Stomach (tissue), 19 donors: ENCODE measurements at places on chromosomes 5 and 9. TPM values are rescaled to one million over a fixed set of nuclear protein-coding genes. Genes with fewer than 3 reads are reported as not detected.

Gene PCDHB16
- total RNA-seq = 1.7 TPM

Gene FABP6
- not detected for total RNA-seq

Gene BAAT
- total RNA-seq = not detected

Gene ZNF879
- 8.7 TPM for total RNA-seq

Gene CTNNAL1
- 56.2 TPM for total RNA-seq

Gene PCDHGA5
- 2.3 TPM for total RNA-seq

Gene NTNG2
- total RNA-seq = not detected

Gene CCDC180
- total RNA-seq = 4.1 TPM

Gene MYORG
- total RNA-seq = 31.3 TPM

Gene C5orf52
- not detected for total RNA-seq

Gene DOLK
- total RNA-seq = 0.58 TPM

Gene BNIP1
- total RNA-seq = 17.3 TPM

- no peaks in the 10 kb centered on the region for H3K27me3 ChIP-seq
- DNase-seq = peak; percentile 82
- H3K36me3 ChIP-seq = no peaks in the 10 kb centered on the region
- H3K27ac ChIP-seq = peak overlapping the region; percentile 98
- peak overlapping the region; percentile 89 for H3K4me3 ChIP-seq
These were observed 647 bp downstream of the SMARCA2 start for GRCh38 chr9:2015581-2016407.

DNA sequence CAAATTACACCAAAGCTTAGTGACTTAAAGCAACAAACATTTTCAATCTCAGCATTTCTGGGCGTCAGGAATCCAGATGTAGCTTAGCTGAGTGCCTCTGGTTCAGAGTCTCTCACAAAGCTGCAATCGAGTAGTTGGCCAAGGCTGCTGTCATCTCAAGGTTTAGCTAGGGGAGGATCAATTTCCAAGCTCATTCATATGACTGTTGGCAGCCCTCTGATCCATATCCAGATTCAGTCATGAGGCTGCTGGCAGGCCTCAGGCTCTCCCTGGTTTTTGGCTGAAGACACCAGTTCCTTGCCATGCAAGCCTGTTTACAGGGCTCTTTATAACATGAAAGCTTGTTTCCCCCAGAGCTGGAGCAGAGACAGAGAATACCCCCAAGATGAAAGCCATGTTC is 419.5 kb upstream of the TLE4 start:
- no peak overlapping the region for H3K27ac ChIP-seq
- no peaks in the 10 kb centered on the region for H3K4me1 ChIP-seq
- H3K4me3 ChIP-seq = no peak overlapping the region

DNA sequence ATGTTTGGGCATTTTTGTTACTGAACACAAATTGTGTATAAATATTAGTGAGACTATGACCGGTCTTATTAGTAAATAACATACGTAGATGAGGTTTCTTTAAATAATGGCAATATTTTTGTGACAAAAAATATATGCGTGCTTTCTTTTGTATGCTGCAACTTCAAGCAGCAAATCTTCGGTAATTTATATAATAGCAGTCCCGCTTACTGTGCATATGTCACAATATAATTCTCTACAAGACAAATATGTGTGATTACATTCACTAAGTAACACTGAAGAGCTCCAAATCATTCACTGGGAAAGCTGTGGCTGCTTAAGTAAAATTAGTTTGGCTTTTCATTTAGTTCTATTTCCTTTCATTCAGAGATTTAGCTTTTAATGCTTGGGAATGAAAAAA is 376.0 kb downstream of the CYLC2 start:
- no peak overlapping the region for H3K27ac ChIP-seq
- DNase-seq = no peak
- H3K27me3 ChIP-seq = no peaks in the 10 kb centered on the region
- no peaks in the 10 kb centered on the region for H3K4me1 ChIP-seq
- H3K4me3 ChIP-seq = no peak overlapping the region

- H3K27ac ChIP-seq = no peak overlapping the region
- no peak overlapping the region for H3K4me3 ChIP-seq
- no peaks in the 10 kb centered on the region for H3K27me3 ChIP-seq
- H3K36me3 ChIP-seq = no peaks in the 10 kb centered on the region
- H3K4me1 ChIP-seq = no peaks in the 10 kb centered on the region
- DNase-seq = no peak
These were observed 522.7 kb downstream of the HTR1A start for GRCh38 chr5:63439537-63439936.

DNA sequence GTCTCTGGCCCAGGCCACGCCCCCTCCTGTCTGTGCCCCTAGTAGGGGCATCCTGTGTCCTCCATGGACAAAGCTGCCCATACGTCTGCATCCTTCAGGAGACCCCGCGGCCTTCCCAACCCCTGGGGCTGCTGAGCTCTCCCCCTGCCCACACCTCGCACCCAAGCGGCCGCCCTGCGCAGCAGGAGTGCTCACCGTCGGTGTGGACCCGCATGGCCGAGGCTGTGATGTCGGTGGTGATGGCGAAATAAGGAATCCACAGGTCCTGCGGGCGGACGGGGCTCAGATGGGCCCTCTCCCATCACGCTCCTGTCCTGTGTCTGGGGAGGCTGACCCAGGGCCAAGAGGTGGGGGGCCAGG is 4.8 kb upstream of the NSMF start:
- H3K4me3 ChIP-seq = no peak overlapping the region
- peaks cover 4% of the 10 kb centered on the region for H3K27me3 ChIP-seq
- H3K36me3 ChIP-seq = peaks cover 13% of the 10 kb centered on the region
- H3K27ac ChIP-seq = no peak overlapping the region
- DNase-seq = peak; percentile 4
- peaks cover 9% of the 10 kb centered on the region for H3K4me1 ChIP-seq

DNA sequence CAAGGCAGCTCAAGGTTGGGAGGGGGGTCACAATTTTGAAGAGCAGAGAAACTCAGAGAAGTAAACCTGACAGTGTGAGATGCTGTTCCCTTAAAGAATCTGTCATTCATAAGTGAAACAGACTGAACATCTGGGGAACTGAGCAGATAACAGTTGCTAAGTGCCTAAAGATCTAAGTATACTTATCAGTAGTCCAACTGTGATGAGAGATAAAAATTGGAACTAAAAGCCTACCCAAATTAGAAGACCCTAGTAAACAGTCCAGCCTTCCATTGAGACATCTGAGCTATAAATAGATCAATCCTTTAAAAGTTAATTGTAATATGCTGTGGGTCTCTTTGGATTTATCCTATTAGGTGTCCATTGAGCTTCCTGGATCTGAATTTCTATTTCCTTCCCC is 692.8 kb upstream of the ZNF608 start:
- DNase-seq = no peak
- no peak overlapping the region for H3K27ac ChIP-seq
- no peaks in the 10 kb centered on the region for H3K4me1 ChIP-seq
- no peak overlapping the region for H3K4me3 ChIP-seq
